Stimulated activated CD4-positive, alpha-beta T cell treated with anti-CD3 and anti-CD28 coated beads, Interleukin-15, amount 100 ng/mL, for 1 hour (primary cell): ENCODE measurements at places on chromosomes 3 and 15.

GRCh38 chr3:128198313-128198712, 45.0 kb downstream of the EEFSEC start:
- DNase-seq, result no peak

GRCh38 chr3:112302881-112303763, 9.1 kb upstream of the SLC9C1 start:
- no peak for DNase-seq

- no peak for DNase-seq
Observed at GRCh38 chr15:39692356-39693327, 90.0 kb downstream of the FSIP1 start.

DNA sequence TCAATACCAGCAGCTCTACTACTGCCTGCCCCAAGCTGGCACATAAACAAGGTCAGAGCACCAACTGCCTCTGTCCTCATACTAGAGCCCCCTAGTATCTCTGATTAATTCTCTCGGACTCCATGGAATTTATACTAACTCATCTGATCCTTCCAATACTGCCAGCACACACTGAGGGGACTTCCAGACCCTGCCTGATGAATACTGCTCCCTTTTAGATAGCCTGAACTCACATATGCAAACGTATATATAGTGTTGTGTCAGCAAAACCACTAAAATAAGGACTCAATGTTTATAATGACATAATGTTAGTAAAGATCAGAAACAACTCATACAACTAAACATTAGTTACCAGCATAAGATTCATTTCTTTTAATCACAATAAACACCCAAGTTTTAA, 25.0 kb downstream of the CEP70 start:
- DNase-seq, result no peak
